ENCODE measurements at places on chromosomes 11 and 22.
A peak's percentile ranks its signal among the peaks of the same experiment; 100 is the strongest.

DNA sequence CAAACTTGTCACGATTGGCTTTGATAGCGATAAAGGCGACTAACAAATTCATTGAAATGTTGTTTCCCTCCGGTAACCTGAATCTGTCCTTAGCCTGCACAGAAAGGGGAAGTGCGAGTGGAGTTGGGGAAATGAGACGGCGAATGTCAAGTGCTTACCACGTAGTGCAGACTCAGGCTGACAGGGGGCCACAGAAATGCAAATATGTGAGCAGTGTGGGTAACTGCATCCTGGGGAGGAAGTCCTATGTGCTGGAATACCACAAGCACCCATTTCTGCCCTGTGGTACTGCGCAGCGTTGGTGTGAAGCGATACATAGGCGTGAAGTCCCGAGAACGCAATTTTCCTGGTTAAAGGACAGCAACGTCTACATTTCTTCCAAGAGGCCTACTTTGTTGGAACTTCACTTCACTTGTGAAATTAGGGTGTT lies 869 bp upstream of the EIF4ENIF1 start:
- no peak for DNase-seq

DNA sequence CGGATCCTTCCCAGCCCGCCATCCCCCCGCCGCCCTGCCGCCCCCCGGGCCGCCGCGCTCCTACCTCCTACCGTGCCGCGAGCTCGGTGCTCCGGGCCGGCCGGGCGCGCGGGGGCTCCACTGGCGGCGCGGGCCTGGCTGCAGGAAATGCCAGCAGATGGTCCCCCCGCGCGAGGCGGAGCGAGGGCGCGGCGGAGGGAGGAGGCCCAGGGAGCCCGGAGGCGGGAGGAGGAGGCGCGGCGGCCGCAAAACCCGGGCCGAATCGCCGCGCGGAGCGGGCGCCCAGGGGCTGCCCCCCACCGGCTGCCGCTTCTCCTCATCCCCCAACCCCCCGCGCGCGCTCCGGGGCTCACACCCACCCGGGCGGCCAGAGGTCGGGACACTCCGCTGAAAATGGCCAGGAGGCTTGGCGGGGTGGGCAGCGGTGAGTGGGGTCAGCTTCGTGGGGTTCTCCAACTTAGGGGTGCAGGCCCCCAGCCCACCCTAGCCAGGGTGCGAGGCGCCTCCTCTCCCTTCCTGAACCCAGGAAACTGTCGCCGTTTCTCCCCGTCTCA lies at the start of gene OSBPL5:
Gene OSBPL5, minus strand, starts transcription at position 159 of the 554 bp plus-strand sequence. CDS start 36,162 bp downstream, outside the sequence.
- DNase-seq, result peak; percentile 26

- no peak for DNase-seq
Observed at GRCh38 chr11:5102246-5102645, 32.9 kb downstream of the OR52E1 start.

GRCh38 chr22:37421468-37421877 lies 5.8 kb downstream of the ELFN2 start:
- no peak for DNase-seq

DNA sequence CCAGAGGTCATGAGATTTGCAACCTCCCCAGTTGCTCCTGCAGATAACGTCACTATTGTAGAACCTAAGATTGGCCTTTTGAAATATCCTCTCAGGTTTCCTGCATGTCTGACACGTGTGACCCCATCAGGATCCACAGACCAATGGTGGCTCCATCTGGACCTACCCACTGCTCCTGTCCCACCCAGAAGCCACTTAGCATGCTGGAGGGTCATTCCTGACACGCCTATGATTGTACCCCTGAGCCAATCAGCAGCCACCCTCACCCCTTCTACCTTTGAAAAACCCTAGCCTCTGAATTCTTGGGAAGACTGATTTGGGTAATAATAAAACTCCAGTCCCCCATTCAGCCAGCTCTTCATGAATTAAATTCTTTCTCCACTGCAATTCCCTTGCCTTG lies 20.1 kb upstream of the NARS2 start:
- no peak for DNase-seq

DNA sequence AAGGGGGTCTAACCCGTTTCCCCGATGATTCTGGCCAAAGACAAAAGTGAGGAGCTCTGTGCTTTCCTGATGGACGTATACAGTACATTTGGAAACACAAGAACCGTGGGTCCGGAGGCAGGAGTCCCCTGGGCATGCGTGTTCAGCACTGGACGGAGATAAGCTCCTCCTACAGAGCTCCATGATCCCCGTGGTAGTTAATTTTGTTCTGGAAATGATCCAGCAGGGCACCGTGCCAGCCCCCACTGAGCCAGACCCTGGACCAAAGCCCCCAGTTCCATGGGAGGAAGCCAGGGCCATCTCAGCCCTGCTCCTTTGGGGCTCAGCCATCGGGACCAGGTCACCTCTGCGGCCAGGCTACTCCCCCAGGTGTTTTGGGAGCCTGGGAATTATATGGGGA lies 83.3 kb downstream of the TRMU start:
- no peak for DNase-seq

- DNase-seq, result no peak
Observed at GRCh38 chr11:96002339-96002738, 78.4 kb upstream of the MTMR2 start.

DNA sequence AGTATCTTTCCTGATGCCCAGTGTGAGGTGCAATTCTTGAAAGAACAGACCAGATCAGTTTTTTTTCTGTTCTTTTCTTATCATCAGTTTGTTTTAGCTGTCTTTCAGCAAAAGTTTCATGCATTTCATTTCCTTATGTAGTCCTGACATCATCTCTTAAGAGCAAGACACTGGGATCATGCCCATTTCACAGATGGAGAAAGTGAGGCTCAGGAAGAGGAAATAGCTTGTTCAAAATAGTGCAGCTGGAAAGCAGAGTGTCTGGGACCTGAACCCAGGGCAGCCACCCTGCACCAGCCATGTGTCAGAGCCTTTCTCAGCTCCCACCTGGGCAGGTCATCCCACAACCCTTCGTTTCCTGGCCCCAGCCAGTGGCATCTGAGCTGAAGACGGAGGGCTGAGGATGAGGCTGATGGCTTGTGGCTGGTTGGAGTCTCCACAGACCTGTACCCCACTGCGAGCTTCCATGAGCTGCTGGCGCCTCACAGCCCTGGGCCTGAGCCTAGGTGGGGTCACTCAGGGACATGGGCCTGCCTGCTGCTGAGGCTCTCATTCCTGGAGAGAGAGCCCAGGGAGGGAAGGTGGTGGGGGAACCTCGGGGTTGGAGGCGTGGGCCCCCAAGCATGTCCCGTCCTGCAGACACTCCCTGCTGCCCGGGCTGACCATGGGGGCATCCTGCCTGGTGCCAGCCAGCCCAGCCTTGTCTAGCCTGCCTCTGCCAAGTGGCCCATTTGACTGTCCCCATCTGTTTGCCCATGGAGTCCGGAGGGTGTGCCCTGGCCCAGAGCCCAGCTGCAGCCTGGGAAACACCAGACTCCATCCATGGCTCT lies 61.8 kb downstream of the SMIM38 start:
- no peak for DNase-seq

DNA sequence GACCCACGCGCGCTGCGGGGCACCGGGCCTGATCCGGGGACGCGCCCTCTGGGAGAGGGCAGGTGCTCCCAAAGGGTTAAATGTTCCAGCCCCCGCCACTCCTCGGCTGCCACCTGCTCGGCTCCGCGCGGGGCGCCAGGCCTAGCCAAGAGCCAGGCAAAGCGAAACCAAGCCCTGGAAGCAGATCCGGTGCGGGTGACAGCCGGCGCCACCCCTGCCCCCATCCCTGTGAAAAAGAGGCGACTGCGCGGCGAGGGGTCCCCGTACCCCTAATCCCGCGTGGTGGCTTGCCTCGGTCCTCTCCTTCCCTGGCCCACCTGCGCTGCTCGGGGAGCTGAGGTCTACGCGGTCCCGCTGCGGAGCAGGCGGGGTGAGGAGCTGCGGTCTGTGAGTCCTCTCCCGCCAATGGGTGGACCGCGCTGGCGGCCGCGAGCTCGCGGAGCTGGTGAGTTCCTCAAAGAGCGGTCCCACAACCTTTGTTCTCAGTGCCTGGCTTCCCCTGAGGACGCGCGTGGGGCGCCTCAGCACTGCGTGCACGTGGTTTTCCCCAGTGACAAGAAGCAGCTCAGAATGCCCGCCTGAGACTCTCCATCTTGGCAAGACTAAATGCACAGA lies at the start of gene ME3:
Gene ME3, minus strand, starts transcription at position 610 of the 615 bp plus-strand sequence.
- peak; percentile 21 for DNase-seq

DNA sequence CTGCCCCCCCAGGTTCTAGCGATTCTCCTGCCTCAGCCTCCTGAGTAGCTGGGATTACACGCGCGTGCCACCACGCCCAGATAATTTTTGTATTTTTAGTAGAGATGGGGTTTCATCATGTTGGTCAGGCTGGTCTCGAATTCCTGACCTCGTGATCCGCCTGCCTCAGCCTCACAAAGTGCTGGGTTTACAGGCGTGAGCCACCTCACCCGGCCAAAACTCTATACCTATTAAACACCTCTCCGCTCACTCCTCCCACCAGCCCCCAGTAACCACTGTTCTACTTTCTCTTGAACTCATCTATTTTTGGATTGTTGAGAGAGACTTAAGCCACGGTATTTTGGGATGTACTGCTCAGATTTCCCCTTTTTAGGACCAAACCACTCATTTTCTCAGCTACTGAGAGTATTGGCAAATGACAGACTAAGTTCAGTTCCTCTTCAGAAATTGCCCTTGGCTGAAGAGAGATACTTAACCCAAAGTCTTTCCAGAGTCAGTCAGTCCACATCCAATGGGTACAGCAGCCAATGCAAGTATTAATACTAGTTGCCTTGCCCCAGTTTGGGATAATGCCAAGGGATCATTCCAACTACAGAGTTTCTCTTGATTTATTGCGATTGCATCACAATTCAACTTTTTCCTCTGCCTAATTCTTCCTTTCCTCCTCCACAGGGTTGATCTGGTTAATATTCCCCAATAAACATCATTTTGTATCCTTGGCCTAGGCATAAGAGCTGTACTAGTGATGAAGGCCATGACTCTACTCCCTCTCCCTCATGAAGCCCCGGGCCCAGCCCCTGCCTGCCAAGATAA lies 36.8 kb upstream of the CSTF3 start:
- DNase-seq, result no peak

DNA sequence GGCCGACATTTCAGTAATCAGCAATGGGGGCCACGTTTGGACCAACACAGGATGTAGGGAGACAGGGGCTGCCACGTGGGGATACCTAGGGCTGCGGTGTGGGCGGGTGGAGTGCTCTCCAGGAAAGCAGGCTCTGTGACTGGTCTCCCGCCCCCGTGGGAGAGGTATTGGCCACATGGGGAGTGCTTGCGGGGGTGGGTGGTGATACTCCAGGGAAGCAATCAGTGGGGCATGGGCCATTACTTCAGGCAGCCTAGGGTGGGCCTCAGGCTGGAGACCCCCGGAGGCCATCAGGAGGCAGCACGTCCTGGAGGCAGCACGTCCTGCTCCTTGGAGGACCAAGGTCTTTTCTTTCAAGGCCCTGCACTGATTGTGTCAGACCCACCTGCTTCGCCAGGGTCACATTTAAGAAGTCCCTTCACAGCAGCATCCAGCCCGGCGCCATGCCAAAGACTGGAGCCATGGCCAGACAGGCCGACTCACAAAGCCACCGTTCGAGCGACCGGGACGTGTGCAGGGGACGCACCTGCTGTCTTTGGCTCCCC lies 3.0 kb upstream of the MUC2 start:
- no peak for DNase-seq
